ENCODE measurements at places on chromosomes 3 and 15.

DNA sequence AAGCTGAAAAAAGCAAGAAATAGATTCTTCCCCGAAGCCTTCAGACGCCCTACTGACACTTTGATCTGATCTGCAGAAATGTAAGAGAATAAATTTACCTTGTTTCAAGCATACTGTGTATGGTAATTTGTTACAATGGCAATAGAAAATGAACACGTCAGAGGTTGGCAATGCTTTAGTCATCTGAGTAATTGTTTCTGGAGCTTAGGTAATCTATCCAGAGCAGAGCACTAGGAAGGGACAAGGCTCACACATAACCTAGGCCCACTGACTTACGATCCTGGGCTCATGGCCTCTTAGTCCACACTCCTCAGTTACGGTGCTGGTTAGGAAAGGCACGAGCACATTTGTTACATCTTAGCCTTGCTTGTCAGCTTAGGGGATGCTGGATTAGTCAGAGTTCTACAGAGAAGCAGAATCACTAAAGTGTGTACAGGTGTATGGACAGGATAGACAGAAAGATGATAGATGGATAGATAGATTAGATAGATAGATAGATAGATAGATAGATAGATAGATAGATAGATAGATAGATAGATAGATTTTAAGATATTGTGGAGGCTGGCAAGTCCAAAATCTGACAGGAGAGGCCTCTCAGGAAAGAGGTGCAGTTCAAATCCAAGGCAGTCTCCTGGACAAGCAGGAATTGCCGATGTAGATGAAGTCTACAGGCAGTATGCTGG, 46.8 kb upstream of the TBC1D23 start:
- DNase-seq, result no peak

DNA sequence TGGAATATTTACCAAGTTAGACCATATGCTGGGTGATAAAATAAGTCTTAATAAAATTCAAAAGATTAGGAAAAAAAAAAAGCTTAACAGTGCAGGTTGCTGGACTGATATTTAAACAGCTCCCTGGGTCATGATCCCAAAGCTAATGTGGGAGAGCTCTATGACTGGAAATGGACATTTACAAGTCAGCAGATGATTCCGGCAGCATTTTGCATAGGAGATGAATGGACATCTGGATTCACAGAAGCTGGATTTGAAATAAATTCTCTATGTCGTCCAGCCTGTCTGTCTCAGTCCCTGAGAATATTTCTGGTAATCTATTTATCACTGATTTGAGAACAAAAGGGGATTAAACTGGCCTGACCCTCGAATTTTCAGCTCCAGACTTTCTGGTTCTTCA, 52.3 kb upstream of the KLHL25 start:
- DNase-seq, result no peak

GRCh38 chr3:27927882-27928281, 205.8 kb upstream of the EOMES start:
- no peak for DNase-seq

DNA sequence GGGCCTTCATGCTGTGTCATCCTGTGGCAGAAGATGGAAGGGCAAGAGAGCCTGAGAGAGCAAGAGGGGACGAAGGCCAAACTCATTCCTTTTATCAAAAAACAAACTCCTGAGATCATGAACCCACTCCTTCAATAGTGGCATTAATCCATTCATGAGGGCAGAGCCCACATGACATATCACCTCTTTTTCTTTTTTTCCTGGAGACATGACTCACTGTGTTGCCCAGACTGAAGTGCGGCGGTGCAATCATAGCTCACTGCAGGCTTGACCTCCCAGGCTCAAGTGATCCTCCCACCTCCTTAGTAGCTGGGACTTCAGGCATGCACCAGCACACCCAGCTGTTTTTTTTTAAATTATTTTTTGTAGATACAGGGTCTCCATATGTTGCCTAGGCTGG, 92.0 kb upstream of the RNU6-1 start:
- DNase-seq, result no peak

- DNase-seq, result no peak
Observed at GRCh38 chr3:128311441-128311844, 155.2 kb downstream of the DNAJB8 start.

- no peak for DNase-seq
Observed at GRCh38 chr3:128080323-128081080, 28.3 kb downstream of the SEC61A1 start.

DNA sequence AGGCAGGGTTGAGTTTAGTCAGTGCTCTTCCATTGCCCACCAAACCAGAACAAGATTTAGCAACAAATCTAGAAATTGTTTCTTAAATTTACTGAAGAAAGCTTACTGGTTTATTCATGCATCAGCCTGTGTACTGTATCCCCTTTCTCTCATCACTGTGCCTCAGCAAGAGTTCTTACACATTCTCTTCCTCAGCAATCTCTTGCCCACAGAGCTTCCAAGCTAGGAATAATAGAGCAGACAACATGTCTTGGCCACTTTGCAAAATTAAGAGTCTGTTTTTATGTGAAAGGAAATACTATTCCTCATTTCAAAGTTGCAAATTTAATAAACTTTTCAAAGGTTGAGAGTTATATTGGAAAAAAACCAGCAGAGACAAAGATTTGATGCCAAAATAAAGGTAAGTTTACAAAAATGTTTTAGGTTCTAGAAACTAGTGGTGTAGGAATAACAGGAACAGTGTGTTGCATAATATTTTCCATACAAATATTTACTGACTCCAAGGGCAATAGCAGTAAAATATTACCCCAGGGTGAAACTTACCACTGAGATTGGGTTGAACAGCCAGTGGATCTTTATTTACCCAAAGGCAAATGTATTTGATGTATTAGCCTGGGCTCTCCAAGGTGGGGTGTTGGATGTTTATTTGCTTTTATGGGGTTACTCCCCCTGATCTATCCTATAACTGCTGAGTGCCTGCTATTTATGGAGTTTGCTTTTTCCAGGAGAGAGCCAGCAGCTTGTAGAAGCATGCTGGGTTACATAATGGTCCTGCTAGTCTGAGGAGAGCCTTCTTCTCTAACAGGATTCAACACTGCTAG, 276.7 kb downstream of the ADAMTSL3 start:
- DNase-seq, result no peak

- no peak for DNase-seq
Observed at GRCh38 chr3:99866261-99866761, 48.6 kb downstream of the CMSS1 start.

DNA sequence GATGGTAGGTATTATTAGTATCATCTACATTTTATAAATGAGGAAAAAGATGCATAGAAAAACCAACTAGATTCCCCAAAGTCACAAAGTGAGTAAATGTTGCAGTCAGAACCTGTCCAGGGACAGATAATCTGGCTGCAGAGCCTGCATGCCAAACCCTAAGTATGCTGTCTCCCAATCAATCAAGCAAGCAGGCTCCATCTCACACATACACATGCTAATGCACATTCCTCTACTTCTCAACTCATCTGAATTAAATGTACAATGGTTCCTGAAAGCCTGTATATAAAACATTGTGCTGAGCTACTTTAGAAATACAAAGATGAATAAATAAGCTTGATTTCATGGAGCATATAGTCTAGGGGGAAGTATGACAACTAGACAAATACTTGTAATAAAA, 101.0 kb downstream of the CBLB start:
- DNase-seq, result no peak

- no peak for DNase-seq
Observed at GRCh38 chr3:171865191-171865865, 22.2 kb downstream of the TMEM212 start.

DNA sequence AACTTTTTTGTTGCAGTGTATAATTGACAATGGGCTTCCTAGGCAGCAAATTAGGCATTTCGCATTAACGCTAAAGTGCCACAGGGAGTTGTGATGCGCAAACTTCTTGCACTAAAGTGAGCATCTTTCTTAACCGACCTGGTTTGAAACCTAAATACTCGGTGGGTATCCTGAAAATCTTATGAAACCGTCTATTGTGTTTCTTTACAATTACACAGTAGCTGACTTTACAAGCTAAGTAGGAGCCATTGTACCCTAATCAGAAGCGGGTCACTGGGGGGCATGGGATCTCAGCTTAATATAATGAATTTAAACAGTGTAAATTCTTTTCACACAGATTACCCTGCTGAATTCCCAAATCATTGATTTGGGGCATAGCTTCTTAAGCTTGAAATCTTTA, 328.0 kb downstream of the KCNH8 start:
- no peak for DNase-seq

- no peak for DNase-seq
Observed at GRCh38 chr3:116716490-116716889, 6.9 kb downstream of the TUSC7 start.

DNA sequence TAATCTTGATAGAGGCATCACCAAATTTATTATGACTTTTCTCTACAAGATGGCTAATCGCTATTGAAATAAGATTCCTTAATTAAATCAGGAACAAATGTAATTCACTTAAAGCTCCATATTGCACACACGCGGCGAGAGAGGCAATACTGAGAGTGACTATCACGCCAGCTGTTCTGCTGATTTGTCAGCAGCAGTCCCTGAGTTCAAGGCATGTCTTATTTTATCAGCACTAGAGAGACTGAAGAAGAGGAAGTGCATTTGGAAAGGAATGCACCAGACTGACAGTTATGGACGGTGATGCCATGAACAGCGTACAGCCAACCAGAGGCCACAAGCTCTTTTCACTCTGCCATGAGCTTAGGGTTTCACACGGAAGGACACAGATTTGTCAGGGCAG, 83.6 kb upstream of the SLCO3A1 start:
- no peak for DNase-seq

GRCh38 chr15:25993506-25993905, 130.4 kb upstream of the ATP10A start:
- DNase-seq, result no peak

- no peak for DNase-seq
Observed at GRCh38 chr15:96418146-96418545, 87.6 kb downstream of the NR2F2 start.

DNA sequence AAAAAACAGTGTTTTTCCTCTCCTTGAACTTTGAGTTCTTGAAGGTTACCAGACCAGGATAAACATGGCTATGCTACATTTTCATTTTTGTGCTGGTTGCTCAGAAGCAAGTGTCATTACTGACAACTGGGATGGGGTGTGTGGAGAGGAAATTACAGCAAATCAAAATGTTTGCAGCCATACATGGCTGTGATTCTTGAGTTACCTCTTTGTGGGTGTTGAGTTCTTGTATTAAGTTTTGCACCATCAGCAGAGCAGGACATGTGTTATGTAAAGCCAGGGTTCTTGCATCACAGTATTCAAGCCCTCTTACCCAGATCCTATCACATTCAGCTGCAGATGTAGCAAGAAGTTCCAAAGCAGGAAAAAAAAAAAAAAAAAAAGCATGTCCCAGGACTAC, 53.9 kb upstream of the ATOSA start:
- DNase-seq, result no peak

- no peak for DNase-seq
Observed at GRCh38 chr3:189300345-189300744, 128.6 kb downstream of the TPRG1 start.

DNA sequence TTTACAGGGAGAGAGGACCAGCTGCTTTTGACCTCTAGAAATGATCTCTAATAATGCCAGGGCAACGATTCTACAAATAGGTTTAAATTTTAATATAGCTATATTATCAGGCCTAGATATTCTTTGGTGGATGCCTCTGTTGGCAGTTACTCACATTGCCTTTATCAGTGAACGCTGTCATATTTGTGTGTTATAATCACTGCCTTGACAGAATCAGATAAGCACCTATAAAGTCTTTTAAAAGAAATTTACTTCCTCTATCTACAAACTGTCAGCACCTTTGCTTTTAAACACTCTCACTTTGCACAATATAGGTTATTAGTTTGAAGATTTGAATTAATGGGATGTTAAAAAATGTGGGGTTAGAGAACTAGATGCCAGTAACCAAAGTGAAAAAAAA, 324.1 kb downstream of the ZIC1 start:
- DNase-seq, result no peak

DNA sequence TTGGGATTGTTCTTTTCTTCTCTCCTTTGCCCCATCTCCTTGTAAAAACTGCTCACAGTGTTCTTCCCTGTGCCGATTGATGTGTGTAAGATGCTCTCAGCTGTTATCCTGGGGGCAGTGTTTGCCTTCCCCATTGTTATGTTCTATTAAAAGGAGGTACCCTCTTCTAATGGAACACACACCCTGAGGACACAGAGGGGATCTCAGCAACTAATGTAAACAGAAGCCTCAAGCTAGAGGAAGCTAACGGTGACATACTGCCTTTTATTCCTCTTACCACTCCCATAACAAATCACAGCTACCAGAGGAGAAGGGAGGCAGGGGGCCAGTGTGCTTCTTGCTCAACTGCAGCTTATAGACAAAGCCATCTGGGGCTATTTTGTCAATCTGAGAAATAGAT, 2.2 kb downstream of the TAGLN3 start:
- no peak for DNase-seq

DNA sequence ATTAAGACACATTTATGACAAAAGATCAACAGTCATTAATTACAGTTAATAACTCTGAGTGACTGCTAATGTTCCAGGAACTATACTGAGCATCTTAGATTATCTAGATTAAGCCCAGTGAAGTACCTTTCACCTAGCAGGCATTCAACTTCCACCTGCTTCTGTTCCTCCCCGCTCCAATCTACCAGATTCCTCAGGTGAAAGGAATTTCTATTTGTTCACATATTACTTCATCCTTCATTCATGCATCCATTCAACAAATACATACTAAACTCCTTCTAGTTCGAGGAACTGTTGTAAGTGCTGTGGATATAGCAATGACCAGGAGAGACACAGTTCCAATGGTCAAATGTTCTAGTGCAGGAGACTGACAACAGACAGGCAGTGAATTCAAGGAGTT, 139.3 kb downstream of the FILIP1L start:
- DNase-seq, result no peak

- no peak for DNase-seq
Observed at GRCh38 chr15:74937272-74937589, 642 bp downstream of the COX5A start.

GRCh38 chr3:148848410-148848809, 16.7 kb upstream of the CPA3 start:
- no peak for DNase-seq

DNA sequence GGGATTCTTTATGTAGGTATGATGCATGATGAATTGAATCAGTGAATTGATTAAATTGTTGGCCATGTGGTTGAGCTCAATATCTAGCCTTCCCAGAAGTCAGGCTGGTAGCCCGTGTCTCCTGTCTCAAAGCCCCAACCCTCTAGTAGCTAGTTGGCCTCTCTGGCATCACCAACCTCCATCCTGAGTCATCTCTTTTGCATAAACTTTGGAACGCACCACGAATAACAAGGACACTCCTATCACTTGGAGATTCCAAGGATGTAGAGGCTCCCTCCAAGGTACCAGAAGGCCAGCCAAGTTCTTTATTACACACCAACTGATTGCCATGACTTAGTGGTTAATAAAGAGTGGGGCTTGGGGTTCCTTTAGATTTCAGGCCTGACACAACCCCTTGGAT, 148.4 kb downstream of the APBA2 start:
- DNase-seq, result no peak

- DNase-seq, result peak; percentile 23
Observed at GRCh38 chr3:87771337-87772192, 287.2 kb downstream of the CGGBP1 start.

DNA sequence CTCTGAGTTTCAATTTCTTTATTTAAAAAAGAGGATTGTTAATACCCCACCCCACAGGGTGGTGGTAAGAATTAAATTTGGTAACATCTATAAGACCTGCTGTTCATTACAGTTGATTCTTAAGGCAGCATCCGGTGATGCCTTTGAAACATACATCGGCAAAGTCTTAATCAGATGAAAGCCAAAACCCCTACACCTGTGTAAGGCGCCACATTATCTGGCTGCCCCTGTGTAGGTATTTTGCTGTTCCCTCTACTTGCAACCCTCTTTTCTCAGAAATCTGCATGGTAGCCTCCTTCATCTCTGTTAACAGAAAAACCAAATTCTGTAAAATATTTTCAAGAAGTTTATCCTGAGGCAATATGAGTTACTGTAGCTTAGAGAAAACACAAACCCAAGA, 90.0 kb downstream of the ST6GAL1 start:
- DNase-seq, result peak; percentile 56
